ENCODE measurements at places on chromosomes 5 and 9.

DNA sequence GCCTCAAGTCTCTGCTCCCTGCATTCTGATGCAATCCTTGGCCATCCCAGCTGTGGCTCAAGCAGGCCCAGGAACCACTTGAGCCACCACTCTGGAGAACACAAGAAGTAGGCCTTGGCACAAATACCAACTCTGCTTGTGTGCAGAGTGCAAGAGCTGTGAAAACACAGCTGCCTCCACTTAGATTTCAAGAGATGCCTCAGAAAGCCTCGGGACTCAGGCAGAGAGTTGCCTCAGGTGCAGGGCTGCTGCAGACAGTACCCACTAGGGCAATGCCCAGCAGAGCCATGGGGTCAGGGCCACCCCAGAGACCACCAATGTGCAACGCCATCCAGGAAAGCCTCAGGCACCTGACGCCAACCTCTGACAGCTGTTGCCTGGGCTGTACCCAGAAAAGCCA is 82.4 kb downstream of the FREM1 start:
- no peak for DNase-seq

GRCh38 chr5:137887831-137888230 is 1.4 kb upstream of the PKD2L2 start:
- no peak for DNase-seq

GRCh38 chr5:142499591-142500226 is 174.9 kb upstream of the SPRY4 start:
- DNase-seq, result no peak

DNA sequence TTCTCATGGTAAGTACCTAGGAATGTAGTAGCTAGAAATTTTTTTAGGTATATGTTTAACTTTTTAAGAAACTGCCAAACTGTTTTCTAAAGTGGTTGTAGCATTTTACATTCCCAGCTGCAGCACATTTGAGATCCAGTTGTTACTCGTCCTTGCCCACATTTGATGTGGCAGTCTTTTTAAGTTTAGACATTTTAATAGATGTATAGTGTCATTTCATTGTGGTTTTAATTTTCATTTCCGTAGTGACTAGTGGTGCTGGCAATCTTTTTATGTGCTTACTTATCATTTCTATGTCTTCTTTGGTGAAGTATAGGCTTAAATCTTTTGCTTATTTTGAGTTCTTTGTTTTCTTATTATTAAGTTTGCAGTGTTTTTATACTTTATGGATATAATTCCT is 171.6 kb downstream of the GAS1 start:
- no peak for DNase-seq

DNA sequence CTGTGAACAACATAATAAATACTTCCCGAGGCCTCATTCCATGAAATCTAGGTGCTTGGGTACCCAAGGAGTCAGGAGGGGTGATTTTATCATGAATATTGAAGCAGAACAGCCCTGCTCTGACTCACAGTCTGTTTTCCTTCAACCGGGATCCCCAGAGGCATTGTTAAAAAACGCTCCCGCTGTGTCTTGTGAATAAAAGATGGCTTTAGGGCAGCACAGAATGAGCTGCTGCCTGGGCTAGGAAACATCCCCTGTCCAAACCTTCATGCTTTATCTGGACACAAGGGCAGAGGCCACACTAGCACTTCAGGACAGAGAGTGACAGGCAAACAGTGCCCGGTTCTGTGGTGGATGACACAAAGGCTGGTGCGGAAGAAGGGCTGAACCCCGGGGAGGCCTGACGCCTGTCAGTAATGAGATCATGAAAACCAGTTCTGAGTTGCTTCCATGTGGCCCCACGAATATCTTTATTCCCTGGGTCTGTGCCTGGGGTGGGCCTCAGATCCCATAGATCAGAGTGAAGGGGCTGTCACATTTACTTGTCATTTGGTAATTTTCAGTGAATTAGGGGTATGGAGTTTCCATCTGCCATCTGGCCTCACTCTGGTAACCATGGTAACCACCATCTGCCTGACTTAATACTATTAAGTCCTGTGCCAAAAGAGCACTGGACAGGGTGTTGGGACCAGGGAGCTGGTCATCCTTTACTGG is 2.6 kb downstream of the IGFBPL1 start:
- DNase-seq, result no peak

DNA sequence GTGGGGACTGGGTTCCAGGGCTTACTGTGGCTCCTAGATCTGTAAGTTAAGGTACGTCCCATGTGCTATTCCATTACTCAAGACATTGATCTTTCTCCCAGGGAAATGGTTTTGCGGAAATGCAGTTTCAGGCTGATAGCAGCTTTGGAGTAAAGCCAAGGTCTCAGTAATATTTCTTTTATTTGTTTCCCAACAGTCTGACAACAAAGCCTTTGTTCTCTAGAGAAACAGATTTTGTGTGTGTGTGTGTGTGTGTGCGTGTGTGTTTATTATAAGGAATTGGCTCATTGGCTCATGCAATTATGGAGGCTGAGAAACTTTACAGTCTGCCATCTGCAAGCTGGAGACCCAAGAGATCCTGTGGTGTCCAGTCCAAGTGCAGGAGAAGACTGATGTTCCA is 12.1 kb upstream of the POC5 start:
- DNase-seq, result no peak

DNA sequence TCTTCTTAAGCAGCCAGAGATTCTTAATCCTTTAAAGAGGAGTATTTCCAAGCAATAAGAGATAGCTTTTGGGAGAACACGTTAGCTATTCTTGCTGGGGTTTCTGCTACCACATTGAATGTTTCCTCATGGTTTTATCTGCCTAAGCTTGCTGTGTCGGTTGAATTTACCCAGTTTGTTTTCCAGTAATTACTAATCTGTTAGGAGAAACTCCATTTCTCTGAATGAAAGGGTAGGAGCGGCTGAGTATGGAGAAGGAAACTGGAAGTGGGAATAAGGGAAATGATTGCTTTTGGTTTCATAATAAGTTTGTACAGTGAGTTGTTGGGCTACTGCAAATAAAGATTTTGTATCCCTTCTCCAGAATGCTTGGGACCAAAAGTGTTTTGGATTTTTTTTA is 1.2 kb downstream of the JAK2 start:
- no peak for DNase-seq

GRCh38 chr5:171794470-171794960 is 8.9 kb downstream of the SMIM23 start:
- DNase-seq, result no peak

- DNase-seq, result no peak
These were observed 167.3 kb downstream of the GNAQ start for GRCh38 chr9:77864211-77864889.

DNA sequence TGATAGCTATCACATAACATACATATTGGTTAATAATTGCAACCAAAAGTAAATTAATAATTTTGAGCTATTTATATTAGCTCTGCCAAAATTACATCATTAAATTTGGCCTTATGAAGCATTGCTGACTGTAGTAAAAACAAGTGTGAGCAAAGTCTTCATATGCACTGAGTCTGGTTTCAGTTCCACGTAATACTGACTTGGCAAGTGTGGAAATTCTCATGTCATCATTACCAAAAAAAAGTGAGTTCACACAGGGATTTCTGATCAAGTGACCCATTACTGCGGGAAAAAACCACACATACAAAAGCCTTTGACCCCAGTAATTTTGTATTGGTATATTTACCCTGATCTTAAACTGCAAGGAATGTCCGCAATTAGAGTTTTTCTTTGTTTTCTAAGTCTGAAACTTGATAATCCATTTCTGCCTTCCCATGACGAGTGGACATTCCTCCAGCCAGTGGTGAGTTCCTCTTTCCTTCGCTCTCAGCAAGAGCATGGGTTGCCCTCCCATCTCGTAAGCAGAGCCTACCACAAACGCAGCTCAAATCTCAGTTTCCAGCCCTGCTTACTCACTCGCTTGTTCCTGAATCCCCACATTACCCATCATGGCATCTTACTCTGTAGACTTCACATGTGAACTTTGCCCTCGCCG is 220.2 kb upstream of the DMRT1 start:
- no peak for DNase-seq

DNA sequence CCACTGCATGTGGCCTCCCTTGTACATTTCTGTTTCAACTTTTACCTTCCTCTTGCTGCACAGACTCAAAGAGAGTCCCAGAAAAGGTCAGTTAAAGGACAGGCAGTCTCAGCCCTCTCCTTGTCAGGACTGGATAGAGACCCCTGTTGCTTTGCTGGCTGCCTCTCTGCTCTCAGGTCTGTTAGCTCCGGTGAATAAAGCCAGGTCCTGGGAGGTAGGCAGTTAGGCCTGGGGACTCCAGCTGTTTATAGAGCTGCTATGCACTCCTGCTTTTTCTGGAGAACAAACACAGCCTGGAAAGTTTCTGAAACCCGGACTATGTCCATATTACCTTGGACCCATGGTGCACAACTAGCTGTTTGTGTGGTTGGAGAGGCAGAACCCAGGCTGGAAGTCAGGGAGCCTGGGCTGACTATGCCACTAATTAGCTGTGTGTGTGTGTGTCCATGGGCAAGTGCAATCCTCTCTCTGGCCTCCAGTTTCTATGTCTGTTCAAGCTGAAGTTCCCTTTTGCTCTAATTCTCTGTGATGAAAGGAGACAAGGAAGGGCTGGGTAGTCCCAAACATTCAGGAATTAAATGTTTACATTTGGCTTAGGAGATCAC is 42.9 kb downstream of the GLRA1 start:
- DNase-seq, result no peak

- DNase-seq, result no peak
These were observed 1.2 kb downstream of the SURF4 start for GRCh38 chr9:133374612-133375115.

DNA sequence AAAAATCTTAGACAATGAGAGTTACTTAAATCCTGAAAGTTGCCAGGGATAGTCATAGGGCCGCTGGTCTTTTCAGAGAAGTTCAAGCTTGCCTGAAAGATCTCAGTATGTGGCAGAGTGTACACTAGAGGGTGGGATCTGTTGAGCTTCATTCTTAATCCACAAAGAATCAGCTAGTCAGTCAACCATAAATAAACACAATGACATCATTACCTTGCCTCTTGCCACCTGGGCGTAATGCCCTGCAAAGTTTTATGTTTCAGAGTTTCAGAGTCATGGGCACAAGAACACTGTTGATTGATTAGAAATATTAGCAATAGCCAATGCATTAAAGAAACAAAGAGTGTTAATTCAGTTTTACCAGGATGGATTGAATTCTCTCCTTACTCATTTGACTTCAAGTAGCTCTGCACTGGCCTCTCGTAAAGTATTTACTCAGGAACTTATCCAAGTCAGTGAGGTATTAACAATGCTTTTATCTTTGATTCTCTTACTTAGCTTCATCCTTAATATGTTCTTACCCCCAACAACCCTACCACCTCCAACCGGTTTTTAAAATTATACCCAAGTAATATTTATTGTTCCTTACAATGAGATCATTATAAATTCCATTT is 14.3 kb upstream of the ANXA1 start:
- DNase-seq, result no peak

- no peak for DNase-seq
These were observed 199.3 kb downstream of the SGCD start for GRCh38 chr5:156526081-156526925.

GRCh38 chr9:89807101-89807395 is 202.2 kb downstream of the GADD45G start:
- DNase-seq, result no peak

GRCh38 chr9:112784020-112784785 is 33.6 kb downstream of the SNX30 start:
- DNase-seq, result no peak

- DNase-seq, result no peak
These were observed 1.4 kb upstream of the ANKRD33B start for GRCh38 chr5:10562201-10563109.

- DNase-seq, result no peak
These were observed 112.3 kb upstream of the GDNF start for GRCh38 chr5:37951946-37952721.

DNA sequence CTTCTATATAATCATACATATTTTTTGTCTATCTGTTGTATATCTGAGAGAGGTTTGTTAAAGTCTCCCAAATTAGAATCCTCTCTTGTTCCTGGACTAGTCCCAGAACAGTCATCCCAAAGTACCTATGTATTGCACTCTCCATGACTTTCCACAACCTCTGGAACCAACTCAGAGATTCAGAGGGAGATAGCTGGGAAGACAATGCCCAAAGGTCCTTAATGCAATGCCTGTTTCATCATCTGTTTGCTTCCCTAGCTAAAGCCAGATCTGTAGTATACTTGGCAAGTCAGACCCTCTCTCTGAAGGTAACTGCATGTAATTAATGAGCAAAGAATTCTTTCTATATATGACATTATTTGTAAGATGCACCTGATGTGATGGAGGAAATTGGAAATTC is 89.4 kb downstream of the ZNF474 start:
- DNase-seq, result no peak

DNA sequence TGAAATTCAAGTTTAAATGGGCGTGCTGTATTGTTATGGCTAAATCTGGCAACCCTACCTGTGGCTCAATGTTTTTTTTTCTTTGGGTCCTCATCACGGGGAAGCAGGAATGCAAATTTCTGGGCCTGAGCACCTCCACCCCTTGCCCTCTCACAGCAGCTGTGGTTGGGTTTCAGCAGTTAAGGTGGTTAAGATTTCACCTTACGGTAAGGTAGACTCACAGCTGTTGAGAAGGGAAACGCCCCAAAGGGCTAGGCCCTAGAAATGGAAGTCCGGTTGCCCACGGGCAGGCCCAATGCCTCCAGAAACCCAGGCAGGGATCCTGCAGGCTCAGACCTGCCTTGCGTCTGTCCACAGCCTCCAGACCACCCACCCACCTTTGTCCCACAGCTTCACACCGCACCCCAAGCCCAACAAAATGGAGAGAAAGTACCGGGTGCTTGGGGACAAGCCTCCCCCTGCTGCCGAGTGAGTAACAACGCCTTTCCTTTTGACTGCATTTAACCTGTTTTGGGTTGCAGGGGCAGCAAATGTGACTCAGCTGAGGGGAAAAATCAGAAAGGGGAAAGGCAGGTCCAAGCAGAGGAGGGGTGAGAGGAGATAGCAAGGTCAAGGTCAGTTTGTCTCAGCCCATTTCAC is 48.1 kb upstream of the TDRD7 start:
- no peak for DNase-seq

GRCh38 chr5:89556215-89556913 is 673.4 kb upstream of the MEF2C start:
- no peak for DNase-seq

DNA sequence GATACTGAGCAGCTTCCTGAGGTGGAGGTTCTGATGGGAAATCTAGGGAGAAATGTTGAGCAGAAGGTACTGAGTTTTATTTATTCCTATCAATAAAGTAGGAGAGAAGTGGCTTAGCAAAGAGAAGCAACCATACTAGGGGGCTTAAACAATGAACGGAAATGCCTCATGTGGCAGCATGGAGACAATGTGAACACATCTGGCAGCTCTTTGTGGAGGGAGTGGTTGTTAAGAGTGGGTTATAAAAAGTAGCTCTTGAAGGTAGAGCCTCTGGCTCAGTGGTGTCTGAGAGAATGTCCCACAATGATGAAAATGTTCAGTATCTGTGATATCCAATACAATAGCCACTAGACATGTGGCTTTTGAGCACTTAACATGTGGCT is 52.7 kb upstream of the EQTN start:
- DNase-seq, result no peak
